ENCODE measurements at places on chromosomes 5 and 9.

DNA sequence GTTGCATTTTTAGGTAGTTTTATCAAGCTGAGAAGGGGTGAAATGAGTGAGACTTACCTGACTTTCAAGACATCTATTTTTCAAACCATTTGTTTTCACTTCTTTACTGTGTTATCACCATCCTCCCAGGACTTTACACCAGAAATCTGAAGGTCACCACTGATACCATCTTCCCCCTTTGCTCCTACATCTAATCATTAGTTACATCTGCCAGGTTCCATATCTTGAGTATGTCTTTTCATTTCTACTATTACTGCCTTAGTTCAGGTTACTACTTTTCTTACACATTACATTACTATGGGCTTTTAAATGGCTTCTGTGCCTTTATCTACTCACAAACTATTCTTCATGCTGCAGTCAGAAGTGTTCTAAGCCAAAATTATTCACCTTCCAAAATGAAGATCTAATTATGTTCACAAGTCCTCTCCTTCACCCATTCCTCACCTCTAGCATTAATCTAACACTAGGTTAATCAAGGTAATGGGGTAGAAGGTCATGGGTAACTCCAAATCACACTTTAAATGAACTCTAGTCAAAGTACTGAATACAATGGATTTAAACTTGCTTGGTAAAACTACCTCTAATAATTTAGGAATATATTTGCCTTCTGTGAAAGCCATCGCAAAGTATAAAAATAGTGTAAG, 2.1 kb upstream of the HSDL2 start:
- no peak for DNase-seq

GRCh38 chr5:176406436-176407052, 9.8 kb downstream of the CLTB start:
- no peak for DNase-seq

DNA sequence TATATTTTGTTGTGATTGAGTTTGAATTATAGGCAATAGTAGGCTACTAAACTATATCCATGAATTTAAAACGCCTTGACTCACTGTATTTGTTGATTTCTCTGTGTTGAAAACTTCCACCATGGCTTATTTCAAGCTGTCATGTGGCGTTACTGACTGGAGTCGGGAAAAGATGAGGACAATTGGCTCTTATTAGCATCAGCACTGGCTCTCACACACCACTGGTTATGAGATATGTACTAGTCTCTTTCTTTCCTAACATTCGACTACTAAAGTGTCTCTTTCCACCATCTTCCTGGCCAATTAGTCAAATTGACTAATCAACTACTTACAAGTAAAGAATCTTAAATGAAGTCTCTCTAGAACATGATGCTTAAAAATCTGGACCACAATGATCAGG, 9.1 kb upstream of the DAB2 start:
- DNase-seq: no peak

DNA sequence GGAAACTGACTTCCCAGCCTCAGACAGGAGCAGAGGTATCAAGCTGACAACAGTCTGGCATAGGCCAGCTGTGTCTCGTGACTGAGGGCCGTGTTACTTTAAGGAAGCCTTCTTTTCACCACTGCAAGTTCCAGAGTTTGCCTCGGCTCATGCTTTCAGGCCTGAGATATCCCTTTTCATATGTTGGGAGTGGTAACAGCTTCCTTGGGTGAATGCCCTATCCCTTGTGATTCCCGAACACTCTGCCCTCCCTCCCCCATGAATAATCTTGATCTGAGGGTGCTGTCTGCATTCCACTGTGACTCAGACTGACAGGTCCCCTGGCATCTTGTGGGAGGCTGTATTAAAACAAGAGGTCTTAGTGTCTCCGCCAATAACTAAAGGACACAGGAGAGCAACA, 49.7 kb upstream of the ARL15 start:
- peak; percentile 86 for DNase-seq

GRCh38 chr5:92552206-92553160, 1028.5 kb downstream of the NR2F1-AS1 start:
- DNase-seq: peak; percentile 52

DNA sequence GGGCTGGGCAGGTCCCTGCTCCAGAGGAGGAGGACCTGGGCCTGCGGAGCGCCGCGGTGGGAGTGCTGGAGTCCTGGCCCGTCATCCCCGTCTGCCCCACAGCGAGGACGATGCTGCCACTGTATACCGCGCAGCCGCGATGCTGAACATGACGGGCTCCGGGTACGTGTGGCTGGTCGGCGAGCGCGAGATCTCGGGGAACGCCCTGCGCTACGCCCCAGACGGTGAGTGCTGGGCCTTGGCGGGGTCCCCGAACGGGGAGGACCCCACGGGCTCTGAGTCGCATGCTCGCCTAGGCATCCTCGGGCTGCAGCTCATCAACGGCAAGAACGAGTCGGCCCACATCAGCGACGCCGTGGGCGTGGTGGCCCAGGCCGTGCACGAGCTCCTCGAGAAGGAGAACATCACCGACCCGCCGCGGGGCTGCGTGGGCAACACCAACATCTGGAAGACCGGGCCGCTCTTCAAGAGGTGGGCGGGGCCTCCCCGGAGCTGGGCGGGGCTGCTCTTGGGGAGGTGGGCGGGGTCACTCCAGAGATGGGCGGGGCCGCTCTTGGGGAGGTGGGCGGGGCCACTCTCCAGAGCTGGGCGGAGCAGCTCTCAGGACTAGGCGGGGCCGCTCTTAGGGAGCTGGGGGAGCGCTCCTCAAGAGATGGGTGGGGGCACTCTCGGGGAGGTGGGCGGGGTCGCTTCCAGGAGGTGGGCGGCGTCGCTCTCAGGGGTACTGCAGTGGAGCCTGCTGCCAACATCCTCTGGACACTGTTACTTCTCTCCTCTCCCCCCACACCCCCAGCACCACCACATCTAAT, 13.1 kb downstream of the LRRC26 start:
- DNase-seq: no peak

- DNase-seq: no peak
Measured at GRCh38 chr5:23013395-23013998, 160.4 kb upstream of the CDH12 start.

DNA sequence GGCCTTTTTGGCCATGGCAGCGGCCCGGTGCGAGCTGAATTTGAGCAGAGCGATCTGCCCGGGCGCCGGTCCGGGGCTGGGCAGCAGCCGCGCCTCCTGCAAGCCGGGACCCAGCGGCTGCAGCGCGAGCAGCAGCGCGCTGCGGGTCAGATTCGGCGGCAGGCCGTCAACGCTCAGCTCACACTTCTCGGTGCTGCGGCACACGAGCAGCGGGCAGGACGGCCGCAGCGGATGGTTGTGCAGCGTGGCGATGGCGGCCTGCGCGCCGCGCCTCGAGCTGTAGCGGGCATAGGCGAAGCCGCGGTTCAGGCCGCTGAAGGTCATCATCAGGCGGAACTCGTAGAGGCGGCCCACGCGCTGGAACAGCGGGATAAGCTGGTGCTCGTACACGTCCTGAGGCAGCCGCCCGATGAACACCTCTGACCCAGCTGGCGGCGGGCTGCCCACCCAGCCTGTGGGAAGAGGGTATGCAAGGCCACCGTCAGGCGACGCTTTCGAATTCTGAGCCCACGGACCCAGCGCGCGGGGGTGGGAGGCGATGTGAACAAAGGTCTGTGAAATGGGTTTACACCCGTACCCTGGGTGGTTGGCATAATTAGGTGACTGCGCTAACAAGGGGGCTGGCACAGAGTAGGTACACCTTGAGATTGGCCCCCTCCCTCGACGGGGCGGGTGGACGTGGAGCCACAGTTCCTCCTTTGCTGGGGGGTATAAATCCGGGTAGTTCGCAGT, 755 bp downstream of the DND1 start:
- no peak for DNase-seq

DNA sequence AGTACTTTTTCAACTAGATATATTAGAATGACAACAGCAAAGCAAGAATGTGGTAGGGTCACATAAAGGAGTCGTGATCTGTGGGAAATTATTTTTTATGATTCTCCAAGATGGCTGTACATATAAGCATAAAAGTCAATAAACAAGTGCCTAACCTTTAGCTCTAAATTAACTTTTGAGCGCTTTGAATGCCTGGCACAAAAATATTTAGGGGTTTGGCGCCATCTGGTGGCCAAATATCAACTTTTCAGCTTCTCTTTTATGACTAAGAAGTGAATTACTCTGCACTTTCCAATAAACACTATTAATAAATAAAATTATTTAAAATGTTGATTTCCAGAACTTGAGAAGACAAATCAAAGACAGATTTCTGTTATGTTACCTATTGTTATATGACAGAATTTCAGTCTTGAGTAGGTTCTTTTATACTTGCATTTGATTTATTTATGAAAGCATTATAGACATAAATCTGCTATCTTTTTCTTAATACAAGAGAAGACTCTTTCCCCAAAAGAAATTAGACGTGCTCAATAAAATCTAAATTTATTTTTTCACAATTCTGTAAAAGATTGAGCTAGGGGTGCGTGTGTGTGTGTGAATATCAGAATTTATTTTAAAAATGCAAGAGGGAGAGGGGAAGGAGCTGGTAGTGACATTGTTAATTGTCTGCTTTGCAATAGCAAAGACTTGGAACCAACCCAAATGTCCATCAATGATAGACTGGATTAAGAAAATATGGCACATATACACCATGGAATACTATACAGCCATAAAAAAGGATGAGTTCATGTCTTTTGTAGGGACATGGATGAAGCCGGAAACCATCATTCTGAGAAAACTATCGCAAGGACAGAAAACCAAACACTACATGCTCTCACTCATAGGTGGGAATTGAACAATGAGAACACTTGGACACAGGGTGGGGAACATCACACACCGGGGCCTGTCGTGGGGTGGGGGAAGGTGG, 36.7 kb upstream of the ARRDC3 start:
- DNase-seq: peak; percentile 20

- no peak for DNase-seq
Measured at GRCh38 chr9:130854092-130854491, 19.0 kb downstream of the ABL1 start.
